ENCODE measurements at places on chromosomes 6 and 20.

DNA sequence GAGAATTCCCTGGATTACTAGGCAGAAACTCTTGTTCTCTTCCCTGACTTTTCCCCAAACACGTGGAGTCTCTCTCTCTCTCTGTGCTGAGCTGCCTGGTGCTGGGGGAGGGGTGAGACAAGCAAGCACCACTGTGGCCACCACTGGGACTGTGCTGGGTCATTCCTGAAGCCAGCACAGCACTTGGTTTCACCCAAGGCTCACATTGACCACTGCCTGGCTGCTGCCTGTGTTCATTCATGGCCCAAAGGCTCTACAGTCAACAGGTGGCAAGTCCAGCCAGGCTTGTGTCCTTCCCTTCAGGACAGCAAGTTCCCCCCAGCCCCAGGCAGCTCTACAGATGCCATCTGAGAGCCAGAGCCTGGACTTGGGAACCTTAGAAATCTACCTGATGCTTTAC, 92.2 kb downstream of the CTNNBL1 start:
- no peak for DNase-seq

- DNase-seq = no peak
Measured at GRCh38 chr6:167962711-167963110, 34.8 kb upstream of the KIF25 start.

GRCh38 chr20:35018590-35019371, 63.1 kb downstream of the MYH7B start:
- DNase-seq = no peak

GRCh38 chr20:60822699-60823607, 429.1 kb upstream of the CDH4 start:
- no peak for DNase-seq

GRCh38 chr20:10761786-10762185, 88.0 kb upstream of the JAG1 start:
- no peak for DNase-seq

DNA sequence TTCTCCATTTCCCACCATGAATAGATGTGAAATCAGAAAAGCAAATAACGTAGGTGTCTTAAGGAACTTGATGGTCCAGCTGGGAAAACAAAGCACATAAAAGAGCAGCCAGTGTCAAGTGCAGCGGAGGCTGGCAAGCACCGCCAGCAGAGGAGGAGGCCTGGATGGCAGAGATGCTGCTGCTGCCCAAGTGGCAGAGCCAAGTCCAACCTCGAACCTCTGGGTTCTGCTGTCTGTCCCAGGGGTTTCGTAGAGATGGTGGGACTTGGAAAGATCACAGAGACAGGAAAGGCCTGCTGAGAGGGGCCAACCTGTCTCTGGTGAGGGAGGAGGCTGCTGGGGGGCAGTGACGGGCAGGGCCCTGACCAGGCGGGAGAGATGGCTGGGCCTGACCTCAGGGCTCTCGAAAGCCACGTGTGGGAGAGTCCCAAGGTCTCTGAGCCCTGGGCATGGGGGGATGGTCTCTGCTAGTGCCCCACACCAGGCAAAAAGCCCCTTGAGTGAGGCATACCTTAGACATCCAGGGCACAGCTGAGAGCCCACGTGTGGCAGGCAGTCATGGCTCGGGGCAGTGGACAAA, 77.3 kb downstream of the TCP11 start:
- no peak for DNase-seq

DNA sequence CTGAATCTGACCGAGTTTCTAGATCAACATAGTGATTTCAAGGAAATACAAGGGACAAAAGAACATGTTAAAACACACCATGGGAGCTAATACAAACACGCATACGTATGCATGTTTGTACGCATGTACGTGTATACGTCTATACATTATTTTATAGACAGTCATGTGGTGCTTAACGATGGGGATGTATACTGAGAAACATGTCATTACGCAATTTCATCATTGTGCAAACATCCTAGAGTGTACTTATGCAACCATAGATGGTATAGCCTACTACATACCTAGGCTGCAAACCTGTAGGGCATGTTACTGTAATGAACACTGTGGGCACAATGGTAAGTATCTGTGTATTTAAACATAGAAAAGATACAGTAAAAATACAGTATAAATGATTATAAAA, 25.0 kb upstream of the NELFCD start:
- DNase-seq = no peak

- no peak for DNase-seq
Measured at GRCh38 chr6:683742-684440, 9.0 kb downstream of the EXOC2 start.

DNA sequence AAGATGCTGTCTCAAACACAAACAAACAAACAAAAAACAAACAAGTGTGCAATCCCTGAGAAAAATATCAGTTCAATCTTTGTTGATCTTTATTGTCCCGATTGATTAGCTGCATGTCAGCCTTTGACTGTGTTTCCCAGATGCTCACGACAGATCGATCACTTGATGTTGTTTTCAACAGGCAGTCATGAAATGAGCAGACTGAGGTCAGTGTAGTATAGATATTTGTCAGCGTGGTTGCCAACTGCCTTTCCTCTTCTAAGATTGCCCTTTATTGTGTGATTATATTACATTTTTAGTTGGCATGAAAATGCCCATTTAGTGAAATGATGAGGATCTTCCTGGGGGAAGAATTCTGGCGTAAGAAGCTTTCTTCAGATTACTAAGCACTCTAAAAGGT, 25.6 kb downstream of the UTRN start:
- no peak for DNase-seq

- DNase-seq = no peak
Measured at GRCh38 chr20:25622450-25623224, 1.2 kb downstream of the NANP start.

GRCh38 chr20:62310757-62311121, 7.9 kb downstream of the ADRM1 start:
- DNase-seq = no peak

GRCh38 chr20:21325296-21325695, 22.2 kb downstream of the XRN2 start:
- no peak for DNase-seq

GRCh38 chr6:125821825-125822281, 31.1 kb downstream of the NCOA7 start:
- no peak for DNase-seq

GRCh38 chr6:80245043-80245442, 138.6 kb downstream of the BCKDHB start:
- no peak for DNase-seq

DNA sequence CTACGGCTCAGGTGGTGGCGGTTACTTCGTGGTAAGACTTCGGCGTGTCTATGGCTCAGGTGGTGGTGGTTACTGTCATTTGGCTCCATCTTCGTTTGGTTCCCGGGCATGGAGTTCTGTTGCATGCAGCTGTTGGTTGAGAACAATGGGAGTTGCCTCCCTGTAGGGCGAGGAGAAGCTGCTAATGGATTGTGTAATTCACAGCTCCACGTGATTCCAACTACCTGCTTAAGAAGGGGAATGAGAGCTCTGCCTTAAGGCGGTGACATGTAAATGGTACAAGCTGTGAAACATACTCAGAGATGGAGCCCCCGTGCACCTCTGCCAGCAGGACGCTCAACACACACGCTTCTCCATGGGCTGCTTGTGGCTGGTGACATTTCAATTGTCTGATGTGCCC, 12.4 kb upstream of the DACT2 start:
- DNase-seq = no peak

GRCh38 chr6:159481897-159482296, 211.1 kb downstream of the SOD2 start:
- DNase-seq = no peak

GRCh38 chr6:106122938-106123656, 37.0 kb downstream of the PRDM1 start:
- DNase-seq = no peak

DNA sequence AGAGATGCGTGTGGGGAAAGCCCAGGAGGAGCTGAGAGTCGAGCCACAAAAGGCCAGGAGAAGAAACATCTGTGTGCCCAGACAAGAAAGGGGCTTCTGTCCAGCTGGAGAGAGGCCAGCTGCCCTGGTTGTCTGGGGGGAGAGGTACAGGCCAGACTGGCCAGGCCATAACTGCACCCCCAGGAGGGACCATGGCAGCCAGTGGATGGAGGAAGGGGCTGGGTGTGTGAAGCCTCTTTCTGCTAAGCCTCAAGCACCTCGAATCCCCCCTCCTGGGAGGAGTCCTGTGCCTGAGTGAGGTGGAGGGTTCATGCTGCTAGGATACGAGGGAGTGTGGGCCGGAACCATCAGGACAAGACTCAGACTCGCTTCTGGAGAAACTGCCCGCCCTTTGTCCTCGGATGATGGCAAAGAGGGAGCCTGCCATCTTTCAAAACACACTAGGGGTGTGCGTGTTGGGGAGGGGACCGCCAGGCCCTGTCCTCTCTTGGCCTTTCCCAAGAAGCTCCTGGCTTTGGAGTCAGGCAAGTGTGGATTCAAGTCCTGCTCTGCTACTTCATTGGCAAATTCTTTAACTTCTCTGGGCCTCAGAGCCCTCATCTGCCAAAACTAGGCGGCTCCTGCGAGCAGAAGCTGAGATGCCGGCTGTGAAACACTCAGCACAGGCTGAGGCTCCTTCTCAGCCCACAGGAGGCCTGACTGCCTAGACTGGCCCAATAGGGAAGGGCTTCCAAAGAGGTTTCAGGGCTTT, 90.3 kb downstream of the ASXL1 start:
- no peak for DNase-seq

- no peak for DNase-seq
Measured at GRCh38 chr20:60791823-60792222, 460.2 kb upstream of the CDH4 start.

GRCh38 chr6:32382757-32383420, 11.2 kb upstream of the TSBP1 start:
- DNase-seq = no peak

GRCh38 chr6:169556758-169557548, 144.9 kb downstream of the WDR27 start:
- DNase-seq = no peak

GRCh38 chr6:27617700-27618689, 145.1 kb upstream of the ZNF184 start:
- DNase-seq = no peak

- no peak for DNase-seq
Measured at GRCh38 chr20:44455126-44455525, 20.5 kb upstream of the TTPAL start.

All from hypothalamus (tissue), 51 donors.